ENCODE measurements at places on chromosomes 7 and 10.

- DNase-seq = no peak
Measured at GRCh38 chr10:87775766-87776165, 42.3 kb downstream of the ATAD1 start.

GRCh38 chr7:92767437-92767836 lies 68.9 kb downstream of the CDK6 start:
- DNase-seq = no peak

- no peak for DNase-seq
Measured at GRCh38 chr7:107043921-107044346, 571 bp upstream of the PRKAR2B start.

DNA sequence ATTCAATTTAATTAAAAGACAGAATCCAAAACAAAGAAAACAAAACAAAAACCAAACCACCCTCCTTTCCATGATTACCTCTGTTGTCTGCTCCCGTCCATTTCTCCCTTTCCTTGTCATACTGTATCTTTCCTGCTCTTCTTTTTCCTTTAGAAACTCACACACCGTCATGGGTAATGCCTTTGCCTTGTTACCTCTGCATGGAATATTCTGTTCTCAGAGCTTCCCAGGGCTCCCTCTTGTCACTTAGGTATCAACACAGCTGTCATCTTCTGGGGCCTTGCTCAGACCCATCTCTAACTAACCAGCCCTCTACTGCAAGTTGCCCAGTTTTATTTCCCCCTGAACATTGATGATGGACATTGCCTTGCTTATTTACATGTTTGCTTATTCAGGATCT lies 30.2 kb upstream of the GIMAP8 start:
- no peak for DNase-seq

DNA sequence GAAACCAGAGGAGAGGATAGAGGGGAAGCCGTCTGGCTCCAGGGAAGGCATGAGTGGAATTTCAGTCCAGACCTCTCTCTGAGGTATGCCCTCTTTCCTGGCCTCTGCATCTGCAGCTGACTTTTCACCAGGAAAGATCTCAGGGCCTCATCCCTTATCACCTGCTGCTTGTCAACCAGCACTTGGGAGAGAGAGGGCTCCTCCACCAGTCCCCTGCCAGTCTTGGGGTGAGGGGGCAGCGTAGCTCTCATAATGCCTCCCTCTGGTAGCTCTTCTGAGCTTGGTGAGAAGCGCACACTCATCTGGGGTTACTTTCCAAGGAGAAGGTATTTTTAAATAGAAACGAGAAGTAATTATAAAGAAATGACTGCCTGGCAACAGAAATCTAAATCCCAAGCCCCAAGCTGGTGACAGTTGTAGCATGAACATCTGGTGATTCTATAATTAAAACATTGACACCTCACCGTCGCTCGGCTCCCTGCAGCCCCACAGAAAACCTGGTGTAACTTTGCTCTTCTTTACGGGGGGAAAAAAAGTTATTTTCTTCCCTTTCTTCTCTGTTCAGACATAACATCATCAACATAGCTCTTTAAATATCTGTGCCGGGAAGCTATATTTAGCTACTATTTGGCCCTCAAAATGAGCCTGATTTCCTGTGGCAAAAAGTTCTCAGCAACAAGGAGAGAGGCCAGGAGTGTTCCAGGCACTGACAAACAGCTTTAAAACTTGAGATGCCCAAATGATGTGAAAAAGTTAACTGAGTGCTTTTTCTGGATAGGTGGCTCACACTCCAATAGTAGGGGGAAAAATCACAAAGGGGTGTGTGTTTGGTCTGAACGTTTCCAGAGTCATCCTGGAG lies 26.9 kb downstream of the HIP1 start:
- no peak for DNase-seq

DNA sequence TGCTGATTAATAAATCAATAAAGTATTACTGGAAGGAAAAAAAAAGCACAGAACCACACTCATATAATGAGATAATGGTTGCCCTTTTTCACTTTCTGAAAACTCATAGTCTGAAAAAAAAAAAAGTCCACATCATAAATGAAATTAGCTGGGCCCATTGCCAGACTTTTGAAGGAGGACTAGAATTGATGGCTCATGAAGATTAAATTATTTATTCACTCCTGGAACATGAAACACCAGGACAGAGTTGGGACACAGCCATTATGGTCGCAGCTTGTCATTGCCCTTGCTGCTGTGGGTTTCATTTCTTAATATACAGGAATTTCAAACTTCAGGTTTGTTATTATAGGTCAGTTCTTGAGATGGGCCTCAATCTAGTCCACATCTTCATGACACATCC lies 91.9 kb downstream of the CNTNAP2 start:
- no peak for DNase-seq

DNA sequence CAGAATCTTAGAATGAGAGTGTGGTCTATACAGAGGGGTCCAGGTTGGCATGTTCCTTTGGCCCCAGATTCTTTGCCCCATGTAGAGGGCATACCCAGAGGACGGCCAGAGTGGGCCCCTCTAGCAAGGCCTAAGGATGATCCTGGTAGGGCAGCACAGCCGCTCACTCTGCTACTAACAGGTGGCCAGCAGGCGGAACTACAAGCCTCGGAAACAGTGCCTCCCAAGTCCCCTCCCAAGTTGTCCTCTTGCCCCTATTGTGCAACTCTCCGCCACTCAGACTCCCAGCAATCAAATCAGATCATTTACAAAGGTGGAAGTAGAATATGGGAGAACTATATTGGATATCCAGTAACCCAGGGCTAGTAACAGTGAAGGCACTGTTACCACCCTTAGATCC lies 107.4 kb downstream of the STRA8 start:
- DNase-seq = no peak

- DNase-seq = peak; percentile 65
Measured at GRCh38 chr7:43758029-43758821, at the start of gene BLVRA. Gene BLVRA, plus strand, starts transcription at chr7:43758680. Its CDS starts 12,479 bp downstream, at chr7:43771159.

GRCh38 chr10:124742413-124743190 lies 1.6 kb downstream of the FAM53B start:
- DNase-seq = no peak

DNA sequence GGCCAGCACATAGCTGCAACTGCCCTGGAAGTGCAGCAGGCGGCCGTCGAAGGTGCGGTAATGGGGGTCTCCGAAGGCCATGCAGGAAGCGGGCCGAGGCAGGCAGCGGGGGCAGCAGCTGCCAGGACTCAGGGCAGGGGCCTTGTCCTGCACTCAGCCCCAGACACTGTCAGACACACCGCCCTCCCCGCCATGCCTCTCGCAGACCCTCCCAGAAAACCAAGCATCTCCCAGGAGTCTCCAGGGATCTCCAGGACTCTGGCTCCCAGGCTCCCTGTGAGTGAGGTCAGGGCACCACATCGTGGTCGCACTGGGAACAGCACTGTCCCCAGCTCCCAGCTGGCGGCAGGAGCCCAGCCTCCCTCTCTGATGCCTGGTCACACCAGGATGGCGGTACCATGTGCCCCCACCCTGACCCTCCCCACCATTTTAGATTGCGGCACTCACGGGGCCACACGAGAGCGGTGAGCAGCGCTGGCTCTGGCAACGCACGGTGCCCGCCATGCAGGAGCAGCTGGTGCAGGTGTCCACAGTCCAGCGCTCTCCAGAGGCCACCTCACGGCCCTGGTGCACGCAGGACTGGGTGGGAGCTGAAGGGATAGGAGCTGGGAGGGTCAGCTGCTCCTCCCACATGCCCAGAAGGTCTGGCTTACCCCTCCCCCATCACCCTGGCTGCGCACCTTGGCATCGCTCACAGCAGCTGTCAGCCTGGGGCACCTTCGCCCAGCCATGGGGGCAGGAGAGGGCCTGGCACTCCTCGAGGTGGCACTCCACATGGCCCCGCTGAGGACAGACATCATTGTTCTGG lies 17.5 kb downstream of the ATP6V1F start:
- no peak for DNase-seq

DNA sequence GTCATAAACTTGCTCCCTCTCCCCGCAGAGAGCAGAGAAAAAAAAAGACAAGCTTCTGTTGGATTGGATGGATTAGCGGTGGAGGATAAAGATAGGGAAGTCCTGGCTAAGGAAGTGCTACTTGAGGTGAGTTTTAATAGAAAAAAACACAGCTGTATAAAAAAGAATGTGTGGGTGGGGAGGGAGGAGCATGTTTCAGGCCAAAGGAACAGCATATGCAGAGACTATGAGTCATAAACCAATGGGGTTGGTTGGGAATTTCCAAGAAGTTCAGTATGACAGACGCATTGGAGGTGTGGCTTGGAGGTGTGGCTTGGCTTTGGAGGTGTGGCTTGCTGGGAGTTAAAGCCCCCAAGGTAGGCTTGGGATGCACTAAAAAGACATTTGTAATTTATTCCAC lies 103.0 kb upstream of the LSM8 start:
- peak; percentile 4 for DNase-seq

GRCh38 chr7:11698384-11698871 lies 133.6 kb downstream of the THSD7A start:
- DNase-seq = no peak

DNA sequence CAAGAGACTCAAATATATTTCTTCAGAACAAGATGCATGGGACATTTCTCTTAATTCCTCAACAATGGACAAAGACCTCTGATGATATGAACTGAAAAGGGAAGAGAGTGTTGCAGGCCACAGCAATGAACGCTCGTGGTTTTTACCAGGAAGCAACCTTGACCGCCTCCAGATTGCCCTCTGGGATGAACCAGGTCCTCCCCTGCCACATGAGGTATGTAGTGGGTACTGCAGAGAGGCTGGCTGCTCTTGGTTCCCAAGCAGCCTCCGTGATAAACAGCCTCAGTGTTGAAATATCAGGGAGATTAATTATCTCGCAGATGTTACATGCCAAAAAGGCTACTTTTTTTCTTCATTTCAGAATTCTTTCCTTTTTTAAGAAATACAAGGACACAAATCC lies 338.8 kb downstream of the ELMO1 start:
- no peak for DNase-seq

DNA sequence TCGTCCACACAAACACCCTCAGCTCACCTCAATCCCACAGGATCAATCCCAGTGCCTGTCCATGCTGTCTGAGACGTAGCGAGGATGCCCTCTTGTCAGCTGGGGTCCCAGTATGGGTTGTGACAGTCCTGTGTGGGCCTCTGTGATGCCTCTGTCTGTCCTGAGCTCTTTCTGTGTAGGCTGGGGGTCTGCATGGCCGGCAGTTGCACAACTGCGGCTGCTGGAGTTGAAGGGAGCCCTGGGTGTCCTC lies 12.4 kb downstream of the ANTXRL start:
- DNase-seq = no peak

DNA sequence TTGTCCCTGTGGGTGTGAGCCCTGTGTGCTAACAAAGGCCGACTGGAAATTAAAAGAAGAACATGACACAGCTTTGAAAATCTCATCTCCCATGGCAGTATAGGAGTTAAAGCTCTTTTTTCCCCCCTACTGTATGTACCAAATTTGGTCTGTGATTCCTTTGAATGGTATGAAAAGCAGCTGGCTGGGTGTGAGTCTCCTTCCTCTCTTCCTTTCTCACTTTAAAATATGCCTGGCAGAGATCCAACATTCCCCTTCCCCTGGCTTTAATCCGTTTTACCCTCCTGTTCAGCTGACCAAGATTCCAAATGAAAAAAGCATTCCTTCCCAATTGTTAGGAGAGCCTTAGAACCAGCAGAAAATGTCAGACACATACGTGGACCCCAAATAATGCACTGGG lies 225.0 kb upstream of the CELF2 start:
- DNase-seq = no peak

DNA sequence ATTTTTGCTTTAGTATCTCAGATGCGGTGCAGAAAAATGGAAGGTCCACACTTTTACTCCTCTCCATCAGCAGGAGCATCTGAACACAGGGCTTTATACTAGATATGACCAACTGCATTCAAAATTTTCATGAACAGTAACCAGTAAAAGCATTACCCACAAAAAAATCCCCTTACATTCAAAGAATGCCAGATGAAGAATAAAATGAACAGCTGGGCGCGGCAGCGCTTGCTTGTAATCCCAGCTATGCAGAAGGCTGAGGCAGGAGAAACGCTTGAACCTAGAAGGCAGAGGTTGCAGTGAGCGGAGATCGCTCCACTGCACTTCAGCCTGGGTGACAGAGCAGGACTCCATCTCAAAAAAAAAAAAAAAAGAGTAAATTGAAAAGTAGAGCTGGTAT lies 3.1 kb downstream of the SAR1A start:
- no peak for DNase-seq

- DNase-seq = peak; percentile 79
Measured at GRCh38 chr10:72340510-72341261, 14.0 kb downstream of the DNAJB12 start.

DNA sequence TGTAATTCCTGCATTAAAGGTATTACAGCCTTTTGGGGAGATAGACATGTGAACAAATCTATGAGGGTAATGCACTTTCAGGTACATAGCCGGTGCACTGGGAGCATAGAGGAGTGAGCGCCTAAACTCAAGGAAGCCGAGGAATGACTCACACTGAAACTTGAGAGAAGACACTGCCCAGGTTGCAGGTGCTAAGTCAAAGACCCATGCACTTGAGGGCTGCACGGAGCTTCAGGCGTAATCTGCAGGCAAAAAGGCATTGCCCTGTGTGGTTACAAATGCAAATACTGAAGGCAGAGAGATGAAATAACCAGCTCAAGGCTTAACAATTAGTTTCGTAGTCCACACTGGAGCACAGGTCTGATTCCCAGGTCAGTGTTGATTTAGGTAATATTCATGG lies 51.0 kb upstream of the OSBPL3 start:
- DNase-seq = peak; percentile 9

DNA sequence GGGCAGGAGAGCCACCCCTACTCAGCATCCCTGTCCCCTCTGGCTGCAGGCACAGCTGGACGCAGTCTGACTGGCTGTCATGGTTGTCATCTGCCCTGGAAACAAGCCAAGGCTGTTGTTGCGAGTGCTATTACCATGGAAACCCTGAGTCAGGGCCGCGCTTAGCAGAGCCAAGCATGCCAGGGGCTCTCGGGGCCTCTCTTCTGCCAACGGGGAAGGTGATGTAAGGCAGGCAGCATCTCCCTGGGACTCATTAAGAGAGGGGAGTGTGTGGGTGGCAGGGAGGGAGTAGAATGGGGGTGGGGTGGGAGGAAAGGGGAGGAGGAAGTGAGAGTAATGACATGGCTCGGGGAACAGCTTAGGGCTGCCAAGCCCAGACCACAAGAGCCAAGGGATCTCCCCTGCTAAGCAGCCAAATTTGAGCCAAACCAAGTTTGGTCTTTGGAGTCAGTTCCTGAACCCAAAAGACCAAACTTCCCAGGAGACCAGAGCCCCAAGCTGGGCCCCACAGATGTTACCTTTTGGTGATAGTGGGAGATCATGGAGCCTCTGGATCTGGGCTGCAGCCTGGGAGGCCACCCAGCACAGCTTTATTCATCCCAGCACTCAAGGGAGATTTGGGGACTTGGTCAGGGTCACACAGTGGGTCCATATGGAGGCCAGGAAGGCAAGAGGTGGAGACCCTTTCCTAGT lies 67.6 kb downstream of the TMEM130 start:
- DNase-seq = no peak

All from activated CD4-positive, alpha-beta T cell treated with anti-CD3 and anti-CD28 coated beads for 4 hours (primary cell).